ENCODE measurements at places on chromosomes 7 and 10.

DNA sequence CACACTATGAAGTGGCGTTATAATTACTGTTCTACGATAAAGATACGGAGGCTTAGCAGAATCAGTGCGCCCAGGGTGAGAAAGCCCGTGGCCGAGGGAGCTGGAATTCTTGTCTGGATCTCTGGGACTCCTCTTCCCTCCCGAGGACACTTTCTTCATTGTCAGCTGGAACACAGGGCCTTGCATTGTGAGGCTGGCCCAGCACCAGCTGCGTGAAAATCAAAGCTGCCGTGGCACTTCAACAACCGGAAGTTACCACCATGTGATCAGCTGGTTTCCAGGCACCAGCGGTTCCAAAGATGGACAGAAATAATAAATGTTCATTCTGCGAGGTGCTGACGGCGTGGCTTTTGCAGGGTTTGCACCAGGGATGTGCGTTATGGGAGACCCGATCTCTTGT, 234.0 kb upstream of the PITRM1 start:
- no peak for DNase-seq

DNA sequence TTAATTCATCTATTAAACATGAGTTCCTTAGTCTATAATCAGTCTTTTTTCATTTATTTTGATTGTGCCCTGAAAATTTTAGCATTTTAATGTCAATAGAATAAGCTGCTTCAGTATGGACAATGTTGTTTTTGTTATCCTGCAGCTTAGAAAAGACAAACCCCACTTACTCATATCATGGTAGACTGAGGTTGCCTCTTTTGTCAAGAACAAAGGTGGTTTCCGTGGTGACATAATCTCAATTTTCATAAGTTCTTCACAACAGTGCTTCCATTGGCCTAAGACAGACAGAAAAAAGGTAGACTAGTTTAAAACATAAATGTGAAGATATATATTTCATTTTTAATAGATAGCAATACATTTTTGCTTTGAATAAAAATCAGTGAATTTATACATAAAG, 69.1 kb downstream of the RTKN2 start:
- no peak for DNase-seq

- no peak for DNase-seq
These were observed 20.7 kb downstream of the GTF2IRD1 start for GRCh38 chr7:74474271-74474865.

GRCh38 chr10:88379575-88379974, 203.5 kb downstream of the RNLS start:
- DNase-seq = no peak

- DNase-seq = no peak
These were observed 20.4 kb downstream of the JCAD start for GRCh38 chr10:30038781-30039536.

DNA sequence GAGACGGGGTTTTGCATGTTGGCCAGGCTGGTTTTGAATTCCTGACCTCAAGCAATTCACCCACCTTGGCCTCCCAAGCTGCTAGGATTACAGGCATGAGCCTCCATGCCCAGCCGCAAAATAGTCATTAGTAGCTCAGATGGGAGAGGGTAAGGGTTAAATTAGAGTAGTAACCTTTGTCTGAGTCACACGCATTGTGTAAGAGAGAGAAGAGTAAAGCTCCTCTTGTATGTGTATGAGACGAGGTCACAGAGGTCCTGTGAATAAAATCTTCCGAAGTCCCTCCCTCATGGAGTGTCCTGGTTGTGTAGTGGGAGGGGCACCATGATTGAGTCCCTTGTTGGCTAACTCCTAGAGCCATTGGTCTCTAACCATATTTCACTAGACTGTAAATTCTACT, 85.2 kb upstream of the CDC14C start:
- no peak for DNase-seq

GRCh38 chr10:78464856-78465267, 431.2 kb downstream of the RPS24 start:
- no peak for DNase-seq

- DNase-seq = no peak
These were observed 851 bp downstream of the AKR1E2 start for GRCh38 chr10:4826792-4827324.

DNA sequence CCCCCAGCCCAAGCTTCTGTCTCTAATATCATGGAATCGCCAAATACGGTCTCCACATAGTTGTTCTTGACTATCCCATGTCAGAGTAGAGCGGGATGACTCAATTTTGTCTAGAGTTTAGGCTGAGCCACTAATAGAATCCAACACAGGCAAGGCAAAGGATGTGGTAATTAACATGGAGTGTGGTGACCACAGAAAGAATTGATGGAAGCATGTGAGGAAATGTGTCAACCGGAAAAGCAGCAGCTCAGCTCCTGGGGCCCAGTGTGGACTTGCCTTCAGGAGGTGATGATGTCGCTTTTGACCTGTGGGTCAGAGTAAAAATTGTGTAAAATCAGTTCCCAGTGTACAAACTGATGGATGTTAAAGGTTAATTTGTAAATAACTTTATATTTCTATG, 139.3 kb upstream of the KLF6 start:
- DNase-seq = no peak

DNA sequence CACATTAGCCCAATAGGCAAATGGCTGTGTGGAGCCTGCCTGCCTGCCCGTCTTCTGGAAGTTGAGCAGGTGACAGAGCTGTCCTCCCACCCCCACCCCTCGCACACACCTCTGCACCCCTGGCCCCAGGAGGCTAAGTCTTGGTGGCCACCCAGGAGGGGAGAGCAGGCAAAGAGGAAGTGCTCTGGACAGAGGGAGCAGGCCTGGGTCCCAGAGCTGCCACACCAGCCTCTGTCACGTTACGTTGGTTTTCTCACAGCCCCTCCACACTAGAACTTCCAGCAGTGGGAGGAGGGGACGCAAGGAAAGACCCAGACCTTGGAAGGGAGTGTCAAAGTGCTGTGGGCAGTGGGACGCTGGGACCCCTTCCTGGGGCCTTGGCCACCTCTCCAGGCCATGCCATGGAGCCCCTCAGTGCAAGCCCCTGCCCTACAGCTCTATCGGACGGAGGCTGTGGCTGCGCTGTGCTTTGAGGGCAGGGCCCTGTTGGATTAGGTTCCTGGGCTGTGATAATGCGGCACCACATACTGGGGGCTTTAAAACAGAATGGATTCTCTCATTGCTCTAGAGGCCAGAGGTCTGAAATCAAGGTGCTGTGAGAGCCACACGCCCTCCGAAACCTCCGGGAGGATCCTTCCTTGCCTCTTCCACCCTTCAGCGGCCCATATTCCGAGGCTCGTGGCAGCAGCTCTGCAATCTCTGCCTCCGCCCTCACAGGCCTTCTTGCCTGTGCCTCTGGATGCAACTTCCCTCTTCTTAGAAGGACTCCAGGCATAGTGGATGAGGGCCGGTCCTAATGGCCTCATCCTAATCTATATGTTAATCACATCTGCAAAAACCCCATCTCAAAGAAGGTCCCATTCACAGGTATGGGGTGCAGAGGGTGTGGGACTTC, 9.9 kb downstream of the PRKAG2 start:
- no peak for DNase-seq
